ENCODE measurements at places on chromosomes 2 and 18.

- DNase-seq = no peak
Measured at GRCh38 chr2:60662781-60663180, 93.3 kb upstream of the PAPOLG start.

DNA sequence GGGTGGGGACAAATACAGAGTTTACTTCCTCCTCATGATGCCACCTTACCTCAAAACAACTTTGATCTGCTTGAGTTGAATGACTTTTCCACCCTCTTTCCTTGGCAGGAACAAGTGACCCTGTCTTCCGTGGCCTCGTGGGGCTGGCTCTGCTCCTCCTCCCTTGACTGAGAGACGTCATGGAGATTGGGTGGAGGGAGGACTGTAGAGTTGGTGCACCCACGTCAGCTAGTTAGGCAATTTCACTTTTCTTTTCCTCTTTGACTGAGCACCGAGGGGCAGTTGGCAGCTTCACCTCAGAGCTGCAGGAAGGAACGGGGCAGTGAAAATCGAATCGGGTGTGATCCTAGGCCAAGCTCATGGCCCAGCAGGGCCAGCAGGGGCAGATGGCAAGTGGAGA lies at the start of gene SP140:
SP140 (plus strand) TSS at position 251 of the 400 bp plus-strand sequence; CDS start at position 360, 109 bp downstream.
- peak; percentile 82 for DNase-seq

DNA sequence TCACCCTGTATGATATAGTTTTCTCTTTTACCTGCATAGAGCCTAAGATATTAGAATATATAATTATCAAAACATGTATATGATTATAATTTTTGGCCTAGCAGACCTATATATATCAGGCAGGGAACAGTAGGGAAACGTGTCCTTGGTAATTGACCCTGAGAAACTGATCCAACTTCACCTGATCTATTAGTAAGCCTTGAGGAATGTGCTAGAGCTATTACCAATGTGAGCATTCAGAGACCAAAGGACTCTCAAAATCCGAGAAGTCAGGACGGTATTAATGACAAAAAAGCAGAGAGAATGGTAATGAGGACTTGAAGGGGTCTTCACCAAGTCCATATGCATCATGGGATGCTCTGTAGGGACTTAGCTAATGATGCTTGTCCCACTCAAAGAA lies 571.9 kb downstream of the CPS1 start:
- no peak for DNase-seq

GRCh38 chr2:37892436-37893114 lies 32.5 kb upstream of the RMDN2 start:
- peak; percentile 28 for DNase-seq

DNA sequence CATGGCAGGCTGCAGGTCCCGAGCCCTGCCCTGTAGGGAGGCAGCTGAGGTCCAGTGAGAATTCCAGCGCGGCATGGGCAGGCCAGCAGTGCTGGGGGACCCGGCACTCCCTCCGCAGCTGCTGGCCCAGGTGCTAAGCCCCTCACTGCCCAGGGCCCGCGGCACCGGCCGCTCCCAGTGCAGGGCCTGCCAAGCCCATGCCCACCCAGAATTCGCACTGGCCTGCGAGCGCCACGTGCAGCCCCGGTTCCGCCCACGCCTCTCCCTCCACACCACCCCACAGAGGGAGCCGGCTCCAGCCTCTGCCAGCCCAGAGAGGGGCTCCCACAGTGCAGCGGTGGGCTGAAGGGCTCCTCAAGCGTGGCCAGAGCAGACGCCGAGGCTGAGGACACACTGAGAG lies 158.5 kb upstream of the ACVR2A start:
- DNase-seq = no peak

GRCh38 chr2:105582952-105583660 lies 161.6 kb upstream of the NCK2 start:
- no peak for DNase-seq

DNA sequence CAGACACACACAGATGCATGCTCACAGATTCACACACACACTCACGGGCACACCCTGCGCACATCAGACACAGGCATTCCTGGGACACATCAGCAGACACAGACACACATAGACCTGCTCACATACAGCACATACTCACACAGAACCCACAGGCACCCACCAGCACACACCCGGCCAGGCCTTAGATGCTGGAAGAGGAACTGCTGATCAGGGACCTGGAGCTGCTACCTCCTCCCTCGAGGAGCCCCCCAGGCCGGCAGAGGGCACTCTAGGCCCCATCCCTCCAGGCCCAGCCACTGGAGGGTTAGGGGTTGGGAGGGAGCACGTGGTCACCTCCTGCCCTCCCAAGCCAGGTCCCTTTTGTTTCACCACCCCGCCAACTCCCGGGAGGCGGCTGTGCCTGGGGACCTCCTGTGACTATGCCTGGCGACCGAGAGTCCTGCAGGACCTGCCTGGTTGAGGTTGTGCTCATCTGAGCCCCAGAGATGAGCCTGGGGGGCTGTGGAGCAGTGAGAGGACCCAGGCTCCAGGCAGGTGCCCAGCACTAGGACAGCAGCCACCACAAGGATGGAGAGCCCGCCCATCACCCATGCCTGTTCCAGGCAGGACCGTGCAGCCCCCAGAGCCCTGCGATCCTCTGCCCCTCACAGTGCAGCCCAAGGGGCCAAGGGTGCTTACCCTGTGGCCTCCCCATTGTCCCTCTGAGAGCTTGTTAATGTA lies 21.0 kb upstream of the PTMA start:
- peak; percentile 65 for DNase-seq

GRCh38 chr18:5167831-5168230 lies 29.2 kb downstream of the AKAIN1 start:
- peak; percentile 5 for DNase-seq

GRCh38 chr18:59109375-59109774 lies 30.3 kb upstream of the SEC11C start:
- DNase-seq = no peak

- DNase-seq = peak; percentile 83
Measured at GRCh38 chr2:162123806-162124758, 28.0 kb downstream of the GCG start.

GRCh38 chr2:143262389-143262788 lies 133.2 kb downstream of the ARHGAP15 start:
- no peak for DNase-seq

DNA sequence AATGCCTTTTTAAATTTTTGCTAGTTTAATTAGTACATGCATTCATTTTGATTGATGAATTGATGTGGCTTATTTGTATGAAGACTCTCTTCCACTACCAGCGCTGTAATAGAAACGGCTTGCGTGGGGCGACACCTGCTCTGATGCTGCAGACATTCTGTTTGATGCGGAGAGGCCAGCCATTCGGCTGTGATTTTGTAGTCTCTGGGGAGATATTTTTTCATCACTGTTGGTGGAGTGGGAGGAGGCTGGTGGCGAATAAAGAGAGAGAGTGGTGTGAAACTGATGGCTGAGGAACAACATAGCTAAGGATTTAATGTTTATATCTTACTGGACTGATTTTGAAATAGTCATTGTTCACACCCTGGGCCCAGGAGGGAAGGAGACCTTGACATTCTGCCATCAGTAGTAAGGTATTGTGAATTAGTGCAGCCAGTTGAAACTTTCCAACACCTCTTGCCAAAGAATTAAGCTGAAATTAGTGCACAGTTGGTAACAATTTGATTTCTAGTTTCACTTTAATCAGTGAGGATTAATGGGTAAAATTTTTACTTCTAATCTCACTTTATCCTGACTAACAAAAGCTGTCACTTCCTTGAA lies 224.1 kb downstream of the MTX2 start:
- DNase-seq = no peak

All from CD4-positive, alpha-beta T cell treated with Interleukin-2 at 100 ng/mL for 4 hours (primary cell).